ENCODE measurements at places on chromosomes 13 and 19.

GRCh38 chr13:26340807-26341206 lies 86.9 kb downstream of the CDK8 start:
- no peak for DNase-seq

DNA sequence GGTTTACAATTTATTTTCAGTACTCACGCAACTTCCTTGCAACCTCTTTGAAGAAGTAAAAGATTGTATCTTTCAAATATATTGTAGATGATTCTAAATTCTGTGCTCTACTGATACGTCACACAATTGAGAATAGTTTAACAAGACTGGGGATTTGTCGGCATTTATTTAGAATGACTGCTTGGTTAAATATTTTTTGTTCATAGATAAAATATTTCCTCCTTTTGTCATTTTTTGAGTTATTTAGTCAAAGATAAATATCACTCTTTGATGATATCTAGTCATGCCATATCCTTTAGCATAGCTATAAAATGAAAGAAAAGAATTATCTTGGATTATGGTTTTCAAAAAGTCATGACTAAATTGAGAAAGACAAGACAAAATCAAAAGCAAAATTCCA lies 2747.8 kb downstream of the PCDH9 start:
- DNase-seq: no peak

GRCh38 chr19:15529774-15530372 lies 21.5 kb downstream of the CYP4F22 start:
- no peak for DNase-seq

DNA sequence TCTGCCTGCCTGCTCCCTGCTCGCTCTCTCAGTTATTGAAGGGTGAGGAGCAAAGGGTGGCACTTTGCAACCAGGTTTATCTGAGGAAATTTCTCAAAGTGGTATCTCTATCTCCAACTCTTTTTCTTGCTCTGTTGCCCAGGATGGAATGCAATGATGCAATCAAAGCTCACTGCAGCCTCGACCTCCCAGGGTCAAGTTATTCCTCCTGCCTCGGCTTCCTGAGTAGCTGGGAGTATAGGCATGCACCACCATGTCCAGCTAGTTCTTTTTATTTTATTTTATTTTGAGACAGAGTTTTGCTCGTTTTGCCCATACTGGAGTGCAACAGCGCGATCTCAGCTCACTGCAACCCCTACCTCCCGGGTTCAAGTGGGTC lies 4.9 kb downstream of the ACTMAP start:
- DNase-seq: no peak

DNA sequence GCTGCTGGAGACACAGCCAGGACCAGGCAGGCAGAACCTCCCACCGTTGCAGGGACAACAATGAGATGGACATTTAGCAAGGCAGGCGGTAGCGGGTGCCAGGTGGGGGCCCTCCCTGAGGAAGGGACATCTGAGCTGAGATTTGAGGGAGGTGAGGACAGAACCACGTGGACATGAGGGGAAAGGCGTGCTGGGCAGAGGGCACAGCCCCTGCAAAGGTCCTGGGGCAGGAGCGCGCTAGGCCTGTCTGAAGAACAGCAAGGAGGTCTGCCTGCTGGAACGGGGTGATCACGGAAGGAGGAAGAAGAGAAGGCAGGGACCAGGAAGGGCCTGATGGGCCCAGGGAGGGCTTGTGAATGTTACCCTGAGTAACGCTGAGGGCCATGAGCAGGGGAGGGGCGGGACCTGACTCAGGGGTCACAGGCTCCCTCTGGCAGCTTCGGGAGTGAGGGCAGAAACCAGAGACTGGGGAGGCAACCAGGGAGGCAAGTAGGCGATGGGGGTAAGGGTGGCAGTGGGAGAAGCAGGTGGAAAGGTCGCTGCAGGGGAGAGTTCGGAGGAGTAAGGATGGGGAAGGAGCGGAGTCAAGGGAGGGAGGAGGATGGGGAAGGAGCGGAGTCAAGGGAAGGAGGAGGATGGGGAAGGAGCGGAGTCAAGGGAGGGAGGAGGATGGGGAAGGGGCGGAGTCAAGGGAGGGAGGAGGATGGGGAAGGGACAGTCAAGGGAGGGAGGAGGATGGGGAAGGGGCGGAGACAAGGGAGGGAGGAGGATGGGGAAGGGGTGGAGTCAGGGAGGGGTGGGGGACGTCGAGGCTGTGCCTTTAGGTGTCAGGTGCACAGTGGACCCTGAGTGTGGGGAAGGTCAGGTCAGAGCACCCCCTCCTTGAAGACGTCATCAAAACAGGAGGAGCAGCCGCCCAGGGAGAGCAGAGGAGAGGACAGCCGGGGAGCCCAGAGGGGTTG lies 15.7 kb upstream of the B3GNT3 start:
- no peak for DNase-seq

- DNase-seq: no peak
Measured at GRCh38 chr13:51524312-51524711, 60.0 kb upstream of the WDFY2 start.

DNA sequence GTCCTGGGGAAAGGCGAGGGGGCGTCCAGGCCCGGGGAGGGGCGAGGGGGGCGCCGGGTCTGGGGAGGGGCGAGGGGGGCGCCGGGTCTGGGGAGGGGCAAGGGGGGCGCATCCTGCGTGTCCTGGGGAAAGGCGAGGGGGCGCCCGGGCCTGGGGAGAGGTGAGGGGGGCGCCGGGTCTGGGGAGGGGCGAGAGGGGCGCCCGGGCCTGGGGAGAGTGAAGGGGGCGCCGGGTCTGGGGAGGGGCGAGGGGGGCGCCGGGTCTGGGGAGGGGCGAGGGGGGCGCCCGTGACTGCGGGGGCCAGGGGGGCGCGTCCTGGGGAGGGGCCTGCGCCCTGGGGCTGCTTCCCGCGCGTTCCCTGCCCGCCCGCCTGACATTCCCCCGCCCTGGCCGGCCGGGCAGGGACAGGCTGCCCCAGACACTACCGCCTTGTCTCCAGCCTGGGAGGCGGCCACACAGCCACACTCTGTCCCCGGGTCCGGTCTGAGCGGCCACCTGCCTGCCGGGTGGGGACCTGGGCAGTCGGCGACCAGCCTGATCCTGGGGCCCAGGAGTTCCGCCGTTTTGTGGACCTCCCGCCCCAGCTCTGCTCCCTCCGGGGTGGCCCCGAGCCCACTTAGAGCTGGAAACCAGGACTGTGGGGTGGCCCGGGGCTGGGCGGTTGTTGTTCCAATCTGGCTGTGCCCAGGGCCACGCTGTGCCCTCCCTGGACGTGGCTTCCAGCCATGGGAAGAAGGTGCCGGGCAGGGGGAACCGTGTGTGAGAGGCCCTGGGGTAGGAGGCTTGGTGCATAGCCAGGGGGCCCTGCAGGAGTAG lies 11.8 kb downstream of the PALM start:
- DNase-seq: no peak

- DNase-seq: no peak
Measured at GRCh38 chr13:51862957-51863356, 1.2 kb downstream of the CCDC70 start.

GRCh38 chr13:48624016-48624415 lies 29.7 kb upstream of the CYSLTR2 start:
- DNase-seq: no peak

DNA sequence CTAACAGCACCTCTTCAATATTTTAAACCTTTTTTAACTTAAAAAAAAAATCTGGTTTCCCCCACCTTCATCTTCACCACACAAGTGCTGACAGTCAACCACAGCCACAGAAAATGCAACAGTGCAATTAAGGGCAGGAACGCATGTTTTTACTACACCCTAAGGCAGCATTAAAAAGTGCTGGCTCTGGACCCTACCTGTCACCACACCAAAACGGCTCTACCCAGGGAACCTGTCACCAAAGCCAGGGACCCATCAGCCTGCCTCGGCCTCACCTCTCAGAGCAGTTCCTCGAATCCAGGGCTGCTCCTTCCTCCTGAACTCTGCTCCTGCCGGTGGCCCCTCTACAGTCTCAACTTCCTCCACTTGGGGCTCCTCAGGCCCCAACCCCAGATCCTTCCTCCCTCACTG lies 22.5 kb upstream of the SLC35E1 start:
- DNase-seq: no peak

DNA sequence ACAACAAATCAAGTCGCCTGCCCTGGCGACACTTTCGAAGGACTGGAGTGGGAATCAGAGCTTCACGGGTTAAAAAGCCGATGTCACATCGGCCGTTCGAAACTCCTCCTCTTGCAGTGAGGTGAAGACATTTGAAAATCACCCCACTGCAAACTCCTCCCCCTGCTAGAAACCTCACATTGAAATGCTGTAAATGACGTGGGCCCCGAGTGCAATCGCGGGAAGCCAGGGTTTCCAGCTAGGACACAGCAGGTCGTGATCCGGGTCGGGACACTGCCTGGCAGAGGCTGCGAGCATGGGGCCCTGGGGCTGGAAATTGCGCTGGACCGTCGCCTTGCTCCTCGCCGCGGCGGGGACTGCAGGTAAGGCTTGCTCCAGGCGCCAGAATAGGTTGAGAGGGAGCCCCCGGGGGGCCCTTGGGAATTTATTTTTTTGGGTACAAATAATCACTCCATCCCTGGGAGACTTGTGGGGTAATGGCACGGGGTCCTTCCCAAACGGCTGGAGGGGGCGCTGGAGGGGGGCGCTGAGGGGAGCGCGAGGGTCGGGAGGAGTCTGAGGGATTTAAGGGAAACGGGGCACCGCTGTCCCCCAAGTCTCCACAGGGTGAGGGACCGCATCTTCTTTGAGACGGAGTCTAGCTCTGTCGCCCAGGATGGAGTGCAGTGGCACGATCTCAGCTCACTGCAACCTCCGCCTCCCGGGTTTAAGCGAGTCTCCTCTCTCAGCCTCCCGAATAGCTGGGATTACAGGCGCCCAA lies at the start of gene LDLR:
Gene LDLR, plus strand, starts transcription at position 210 of the 760 bp plus-strand sequence. Its CDS starts 86 bp downstream, at position 296.
- peak; percentile 55 for DNase-seq

- no peak for DNase-seq
Measured at GRCh38 chr19:35045667-35046300, 4.3 kb downstream of the HPN start.

DNA sequence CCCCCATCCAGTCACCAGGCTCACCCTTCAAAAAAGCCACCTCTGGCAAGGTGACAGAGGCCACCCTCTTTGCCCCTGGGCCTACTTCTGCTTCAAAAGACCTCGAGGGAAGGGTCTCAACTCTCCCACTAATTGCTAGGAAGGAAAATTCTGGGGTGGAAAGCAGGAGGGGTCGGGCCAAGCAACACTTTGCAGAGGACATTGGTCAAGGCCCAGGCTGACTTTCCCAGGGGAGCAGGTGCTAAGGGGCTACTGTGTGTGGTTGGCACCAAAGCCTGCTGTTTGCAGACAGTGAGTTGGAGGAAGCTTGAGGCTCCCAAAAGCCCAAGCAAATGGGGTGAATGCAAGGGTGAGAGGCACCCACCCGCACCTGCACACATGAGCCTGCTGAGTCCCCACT lies 28.6 kb upstream of the VSTM2B start:
- no peak for DNase-seq

Data from NCI-H1092 (cell line).